ENCODE measurements at places on chromosomes 2 and 18.

DNA sequence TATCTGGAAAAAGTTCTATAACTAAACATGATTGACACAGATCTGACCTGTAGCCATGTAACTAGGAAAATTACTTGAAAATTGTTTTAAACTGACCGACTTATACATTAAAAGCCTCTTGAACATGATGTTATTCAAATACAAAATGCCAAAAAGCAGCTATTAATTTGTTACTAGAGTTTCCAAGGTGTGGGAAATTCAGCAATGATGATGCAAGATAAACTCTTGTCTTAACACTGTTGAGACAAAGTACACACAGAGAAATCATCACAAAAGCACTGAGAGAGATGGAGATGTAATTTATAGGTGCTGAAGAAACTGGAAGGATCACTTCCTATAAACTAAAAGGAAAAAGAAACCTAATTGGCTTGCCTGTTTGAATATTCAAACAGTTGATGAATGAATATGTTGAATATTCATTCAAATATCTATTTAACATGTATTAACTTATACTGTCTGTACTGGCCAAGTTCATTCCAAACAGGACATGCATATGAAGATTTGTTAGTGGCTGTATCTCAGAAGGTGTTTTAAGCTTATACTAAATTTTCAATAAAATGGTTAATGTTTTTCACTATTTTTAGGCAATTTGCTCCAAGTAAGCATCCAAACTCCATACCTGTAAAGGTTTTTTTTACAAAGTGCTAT lies 34.6 kb upstream of the WDR75 start:
- DNase-seq, result no peak

DNA sequence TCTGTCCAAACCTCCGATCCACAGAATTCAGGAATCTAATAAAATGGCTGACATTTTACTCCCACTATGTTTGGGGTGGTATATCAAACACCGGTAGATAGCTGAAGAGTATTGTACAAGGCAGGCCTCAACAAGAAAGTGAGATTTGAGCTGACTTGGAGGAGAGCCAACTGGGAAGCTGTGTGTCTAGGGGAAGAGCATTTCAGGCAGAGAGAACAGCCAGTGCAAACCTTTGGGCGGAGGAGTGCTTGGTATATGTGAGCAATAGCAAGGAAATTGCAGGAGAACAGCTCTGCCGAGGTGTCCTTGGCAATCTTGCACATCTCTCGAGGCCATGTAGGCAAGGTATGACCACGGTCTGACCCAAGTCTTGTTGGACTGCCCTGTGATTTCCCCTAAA lies 1.8 kb upstream of the MERTK start:
- no peak for DNase-seq

DNA sequence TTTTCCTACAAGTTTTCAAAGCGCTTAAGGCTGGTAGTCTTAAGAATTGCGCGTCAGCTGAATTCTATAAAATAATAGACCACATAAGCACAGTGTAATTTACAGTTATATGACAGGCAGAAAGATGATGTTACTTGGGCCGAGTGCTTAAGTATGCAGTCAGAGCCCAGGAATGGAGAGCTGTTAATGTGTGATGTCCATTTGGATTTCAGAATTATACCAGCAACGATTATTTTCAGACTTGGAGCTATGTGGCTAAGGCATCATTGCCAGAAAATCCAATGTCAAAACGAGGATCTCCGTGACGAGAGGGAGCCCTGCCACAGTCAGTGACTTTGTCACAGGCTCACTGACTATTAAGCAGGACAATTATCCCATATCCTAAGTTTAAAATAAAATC lies 3.4 kb downstream of the KLF7 start:
- no peak for DNase-seq

- DNase-seq, result no peak
Measured at GRCh38 chr2:234991290-234991689, 39.5 kb downstream of the SH3BP4 start.

Measured in NCI-H524 (cell line).